GM03348 (cell line): ENCODE measurements at places on chromosomes 12 and 14.

- no peak for DNase-seq
These were observed 30.1 kb upstream of the PNMA1 start for GRCh38 chr14:73744175-73744867.

DNA sequence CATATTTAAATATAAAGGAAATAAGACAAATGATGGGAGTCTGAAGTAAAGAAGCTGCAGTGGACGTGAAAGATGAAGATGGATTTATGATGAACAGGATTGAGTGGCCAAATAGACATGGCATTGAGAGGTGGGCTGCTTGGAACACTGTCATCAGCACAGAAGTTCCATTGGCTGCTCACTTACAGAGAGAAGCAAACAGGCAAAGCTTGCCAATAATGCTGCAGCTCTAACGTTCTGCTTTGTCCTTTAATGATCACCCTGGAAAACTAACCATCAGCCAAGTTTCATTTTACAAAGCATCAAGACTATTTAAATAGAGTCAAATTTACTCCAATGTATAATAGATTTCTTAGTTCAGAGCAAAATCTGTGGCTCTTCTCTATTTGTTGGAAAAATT lies 721.4 kb downstream of the TMTC2 start:
- DNase-seq, result no peak

GRCh38 chr14:93049867-93050331 lies 65.8 kb downstream of the ITPK1 start:
- DNase-seq, result no peak

DNA sequence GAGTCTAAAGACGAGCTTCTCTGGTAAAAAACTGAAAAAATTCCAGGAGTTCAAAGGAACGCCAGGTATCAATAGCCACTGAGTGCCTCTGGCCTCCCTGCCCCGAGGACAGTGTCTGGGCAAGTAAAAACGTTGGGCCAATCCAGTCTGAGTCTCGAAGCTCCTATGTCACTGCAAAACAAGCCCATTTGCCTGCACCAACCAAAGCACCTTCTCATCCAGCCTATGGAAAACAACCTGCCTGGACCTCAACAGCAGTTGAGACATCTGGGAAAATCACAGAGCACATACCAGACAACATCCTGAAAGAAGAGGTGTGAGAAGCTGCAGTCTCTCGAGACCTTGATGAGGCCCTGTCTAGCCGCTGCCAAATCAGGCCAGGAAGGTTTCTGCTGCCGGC lies 56.6 kb downstream of the RNF34 start:
- DNase-seq, result no peak

DNA sequence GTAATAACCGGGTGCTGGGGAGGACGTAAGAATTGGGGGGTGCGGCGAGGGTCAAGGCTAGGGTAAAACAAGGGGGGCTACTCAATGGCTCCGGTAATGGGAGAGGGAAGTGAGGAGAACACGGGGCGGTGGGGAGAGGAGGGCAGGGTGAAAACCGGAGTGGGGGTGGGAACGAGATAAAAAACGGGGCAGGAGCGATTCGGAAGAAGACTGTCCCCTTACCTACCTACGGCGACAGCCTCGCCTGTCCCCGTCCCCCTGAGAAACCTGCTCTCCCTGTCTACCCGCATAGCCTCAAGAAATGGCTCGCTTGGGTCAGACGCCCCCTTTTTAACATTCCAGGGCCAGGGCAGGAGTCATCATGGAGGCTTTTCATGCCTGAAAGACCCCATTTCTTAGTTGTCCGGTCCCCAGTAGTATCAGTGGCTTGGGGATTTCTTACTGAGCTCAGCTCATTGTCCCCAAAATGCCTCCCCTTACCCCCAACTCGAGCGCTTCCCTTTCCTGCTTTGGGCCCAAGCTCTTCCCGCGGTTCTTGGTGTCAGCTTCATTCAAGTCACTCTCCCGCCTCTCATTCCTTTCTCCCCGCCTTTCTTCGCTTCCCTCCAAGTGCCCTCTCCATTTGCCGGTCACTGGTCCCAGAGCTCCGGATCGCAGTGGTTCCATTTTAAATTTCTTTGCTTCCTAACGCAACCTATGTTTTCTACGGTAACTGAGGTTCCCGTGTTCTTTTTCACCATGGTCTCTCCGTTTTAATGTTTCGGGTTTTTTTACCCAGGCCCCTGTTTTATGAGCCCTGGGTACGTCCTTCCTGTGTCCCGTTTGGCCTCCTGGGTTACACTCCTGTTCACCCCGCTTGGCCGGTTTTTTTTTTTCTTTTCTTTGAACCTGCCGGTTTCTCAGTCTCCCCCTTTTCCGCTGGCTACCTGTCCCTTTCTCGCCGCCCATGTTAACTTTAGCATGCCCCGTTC lies 1.2 kb upstream of the WSB2 start:
- peak; percentile 74 for DNase-seq

DNA sequence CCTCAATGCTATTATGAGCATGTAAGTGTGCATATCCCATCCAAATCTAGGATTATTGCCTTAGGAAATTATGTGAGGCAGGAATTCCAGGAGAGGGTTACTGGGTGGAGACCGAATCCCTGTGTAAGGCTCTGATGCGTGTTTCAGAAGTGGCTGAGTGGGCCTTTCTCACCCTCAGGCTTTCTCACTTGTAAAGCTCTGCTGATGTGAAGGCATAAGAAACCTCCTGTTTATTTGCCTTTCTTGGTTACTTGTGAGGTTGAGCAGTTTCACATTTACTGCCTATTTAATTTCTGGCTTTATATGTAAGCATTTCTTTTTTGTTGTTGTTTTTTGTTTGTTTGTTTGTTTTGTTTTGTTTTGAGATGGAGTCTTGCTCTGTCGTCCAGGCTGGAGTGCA lies 11.0 kb downstream of the IL31 start:
- no peak for DNase-seq

DNA sequence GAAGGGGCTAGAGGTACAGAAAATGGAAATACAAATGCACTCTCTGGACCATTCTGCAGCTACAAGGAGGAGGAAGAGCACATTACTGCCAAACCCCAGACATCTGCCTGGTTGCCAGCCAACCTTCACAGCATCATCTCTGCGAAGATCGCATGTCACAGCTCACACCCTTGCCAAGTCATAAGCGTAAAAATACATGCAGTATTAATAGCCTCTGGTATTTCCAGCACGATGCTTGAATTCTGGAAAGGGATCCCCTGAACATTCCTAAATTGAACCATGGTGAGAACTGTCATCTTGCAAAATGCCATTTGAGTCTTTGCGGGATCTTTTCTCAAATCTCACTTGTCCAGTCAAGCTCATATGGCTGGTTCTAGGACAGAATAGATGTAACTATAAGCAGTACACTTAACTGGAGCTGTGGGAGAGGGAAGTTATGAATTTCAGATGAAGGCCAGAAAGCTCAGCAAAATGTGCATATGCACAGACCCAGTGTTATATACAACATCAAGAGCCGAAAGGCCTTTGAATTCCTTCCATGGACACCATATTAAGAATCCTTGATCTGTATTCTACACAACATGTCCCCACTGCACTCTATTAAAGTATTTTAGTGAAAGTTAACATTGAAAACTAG lies 211.6 kb downstream of the DUSP6 start:
- peak; percentile 11 for DNase-seq

DNA sequence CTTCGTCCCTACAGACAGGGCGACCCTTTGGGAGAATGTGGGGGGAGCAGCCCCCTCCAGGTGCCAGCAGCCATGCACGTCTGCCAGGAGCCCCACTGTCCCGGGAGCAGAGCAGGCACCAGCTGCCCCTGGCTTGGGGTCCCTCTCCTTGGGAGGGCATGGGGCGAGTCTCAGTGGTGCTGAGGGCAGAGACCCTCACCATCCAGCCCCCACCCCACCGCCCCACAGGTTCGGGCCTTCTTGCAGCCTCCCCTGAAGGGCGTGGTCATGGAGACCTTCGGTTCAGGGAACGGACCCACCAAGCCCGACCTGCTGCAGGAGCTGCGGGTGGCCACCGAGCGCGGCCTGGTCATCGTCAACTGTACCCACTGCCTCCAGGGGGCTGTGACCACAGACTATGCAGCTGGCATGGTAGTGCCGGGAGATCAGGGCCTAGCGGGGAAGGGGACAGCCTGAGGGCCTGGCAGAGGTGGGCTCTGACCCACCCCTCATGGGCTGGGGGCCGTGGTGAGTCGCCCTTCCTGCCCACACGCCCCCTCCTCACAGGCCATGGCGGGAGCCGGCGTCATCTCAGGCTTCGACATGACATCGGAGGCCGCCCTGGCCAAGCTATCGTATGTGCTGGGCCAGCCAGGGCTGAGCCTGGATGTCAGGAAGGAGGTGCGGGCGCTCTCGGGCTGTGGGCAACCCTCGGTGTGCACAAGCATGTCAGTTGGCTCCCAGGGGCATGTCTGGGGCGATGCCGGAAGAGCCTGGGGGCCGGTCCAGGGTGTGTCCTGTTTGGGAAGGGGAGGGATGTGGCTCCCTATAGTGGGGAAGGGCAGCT lies 18.8 kb downstream of the ASPG start:
- DNase-seq, result no peak

DNA sequence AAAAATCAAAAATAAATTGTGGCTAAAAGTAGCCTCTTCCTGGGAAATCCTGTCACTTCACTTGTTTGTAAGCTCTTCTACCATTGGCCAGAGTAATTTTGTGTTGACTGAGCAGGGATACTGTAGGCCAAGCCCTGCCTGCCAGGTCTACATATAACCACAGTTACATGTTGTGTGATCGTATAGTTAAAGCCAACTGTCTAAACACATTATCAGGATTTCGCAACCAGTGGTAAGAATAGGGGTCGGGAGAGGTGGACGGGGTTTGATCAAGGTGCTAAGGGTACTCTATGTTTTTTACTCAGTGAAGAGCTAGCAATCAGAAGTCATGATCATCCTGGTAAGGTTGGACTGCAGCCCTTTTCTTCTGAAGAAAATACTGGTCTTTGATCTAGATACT lies 13.4 kb downstream of the ANKRD13A start:
- DNase-seq, result no peak

- DNase-seq, result no peak
These were observed 33.3 kb upstream of the DIO3 start for GRCh38 chr14:101527987-101528386.

DNA sequence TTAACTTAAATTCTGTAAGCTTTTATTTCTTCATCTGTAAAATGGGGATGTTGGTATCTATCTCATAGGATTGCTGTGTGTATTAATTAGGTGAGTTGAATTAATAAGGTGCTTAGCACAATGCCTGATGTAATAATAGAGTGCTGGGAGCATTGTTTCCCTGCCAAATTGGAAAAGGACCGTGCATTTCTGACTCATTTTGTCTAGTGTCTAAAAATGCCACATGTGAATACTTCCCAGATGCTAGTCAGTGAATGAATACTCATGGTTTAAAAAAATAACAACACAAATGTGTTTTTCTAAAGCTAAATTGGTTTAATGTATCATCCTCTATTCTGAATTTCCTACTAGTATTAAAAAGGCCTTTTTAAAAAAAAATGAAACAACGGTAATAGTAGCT lies 45.4 kb upstream of the NEDD1 start:
- DNase-seq, result peak; percentile 48

GRCh38 chr12:133081159-133081780 lies 547 bp downstream of the ZNF140 start:
- no peak for DNase-seq

- DNase-seq, result no peak
These were observed 413.5 kb downstream of the CCDC91 start for GRCh38 chr12:28603801-28604200.

DNA sequence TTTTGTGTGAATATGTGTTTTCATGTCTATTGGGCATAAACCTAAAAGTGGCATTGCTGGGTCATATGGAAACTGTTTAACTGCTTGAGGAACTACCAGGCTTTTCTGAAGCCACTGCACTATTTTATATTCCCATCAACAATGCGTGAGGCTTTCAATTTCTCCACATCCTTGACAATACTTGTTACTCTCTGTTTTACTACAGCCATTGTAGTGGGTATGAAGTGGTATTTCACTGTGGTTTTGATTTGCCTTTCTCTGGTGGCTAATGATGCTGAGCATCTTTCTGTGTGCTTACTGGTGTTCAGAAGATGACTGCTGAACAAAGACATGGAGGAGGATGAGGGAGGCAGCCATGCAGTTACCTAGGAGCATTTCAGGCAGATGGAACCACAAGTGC lies 13.2 kb upstream of the TDG start:
- DNase-seq, result no peak

- no peak for DNase-seq
These were observed 55.2 kb downstream of the ERO1A start for GRCh38 chr14:52640137-52640536.
